ENCODE measurements at places on chromosomes 6 and 20.

DNA sequence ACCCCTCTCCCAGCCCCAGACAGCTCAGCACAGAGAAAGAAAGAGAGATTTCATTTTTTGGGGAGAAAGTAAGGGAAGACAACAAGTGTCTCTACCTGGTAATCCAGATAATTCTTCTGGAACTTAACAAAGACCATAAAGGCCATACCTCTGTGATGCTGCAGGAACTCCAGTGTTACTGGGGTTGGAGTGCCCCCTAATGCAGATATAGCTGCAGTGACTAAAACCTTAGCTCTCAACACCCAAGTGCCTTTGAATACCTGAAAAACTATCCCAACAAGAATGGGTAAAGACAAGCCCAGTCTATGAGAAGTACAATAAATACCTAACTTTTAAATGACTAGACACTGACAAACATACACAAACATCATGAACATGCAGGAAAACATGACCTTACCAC is 365.3 kb upstream of the PTCHD4 start:
- DNase-seq: no peak

- no peak for DNase-seq
Measured at GRCh38 chr6:134680021-134680420, 269.9 kb downstream of the ALDH8A1 start.

DNA sequence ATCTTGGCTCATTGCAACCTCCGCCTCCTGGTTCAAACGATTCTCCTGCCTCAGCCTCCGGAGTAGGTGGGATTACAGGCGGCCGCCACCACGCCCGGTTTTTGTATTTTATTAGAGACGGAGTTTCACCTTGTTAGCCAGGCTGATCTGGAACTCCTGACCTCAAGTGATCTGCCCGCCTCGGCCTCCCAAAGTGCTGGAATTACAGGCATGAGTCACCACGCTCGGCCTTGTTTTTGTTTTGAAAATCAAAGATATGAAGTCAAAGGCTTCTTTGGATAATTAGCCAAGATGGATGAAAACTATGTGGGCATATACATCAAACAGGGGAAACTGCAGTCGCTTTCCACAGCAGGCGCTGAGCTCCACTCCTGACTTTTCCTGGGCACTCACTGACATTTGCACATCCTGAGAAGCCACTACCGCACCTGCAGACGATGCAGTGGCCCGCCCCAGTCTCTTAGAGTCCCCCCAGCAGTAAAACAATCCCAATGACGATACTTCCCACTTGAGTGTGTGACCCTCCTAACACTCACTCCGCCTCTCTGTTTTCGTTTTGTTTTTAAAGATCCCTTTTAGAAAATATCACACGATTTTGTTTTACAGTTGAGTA is 44.1 kb downstream of the GJA1 start:
- no peak for DNase-seq

- DNase-seq: no peak
Measured at GRCh38 chr20:4154958-4155411, 139.6 kb upstream of the RNF24 start.

- DNase-seq: no peak
Measured at GRCh38 chr6:158707120-158707820, 57.4 kb downstream of the SYTL3 start.

GRCh38 chr6:7108964-7109836 is 1.4 kb downstream of the RREB1 start:
- DNase-seq: peak; percentile 18

GRCh38 chr20:22407237-22408193 is 176.9 kb downstream of the FOXA2 start:
- no peak for DNase-seq

DNA sequence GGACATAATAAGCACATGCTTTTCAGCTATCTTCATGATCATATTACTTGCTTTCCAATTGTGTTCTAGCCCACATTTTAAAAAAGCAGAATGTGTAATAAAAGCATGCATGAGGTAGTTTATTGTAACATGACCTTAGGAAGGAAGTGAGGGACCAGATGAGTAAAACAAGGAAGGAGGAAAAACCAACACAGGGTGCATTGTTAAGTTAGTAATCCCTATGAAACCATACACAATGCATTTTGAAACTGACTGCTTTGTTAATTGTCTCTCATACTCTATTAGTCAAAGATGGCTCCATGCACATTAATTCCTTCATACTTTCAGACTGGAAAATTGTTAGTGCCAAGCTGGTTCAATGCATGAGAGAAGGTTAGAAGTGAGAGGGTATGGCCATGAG is 37.7 kb upstream of the CENPW start:
- DNase-seq: no peak

DNA sequence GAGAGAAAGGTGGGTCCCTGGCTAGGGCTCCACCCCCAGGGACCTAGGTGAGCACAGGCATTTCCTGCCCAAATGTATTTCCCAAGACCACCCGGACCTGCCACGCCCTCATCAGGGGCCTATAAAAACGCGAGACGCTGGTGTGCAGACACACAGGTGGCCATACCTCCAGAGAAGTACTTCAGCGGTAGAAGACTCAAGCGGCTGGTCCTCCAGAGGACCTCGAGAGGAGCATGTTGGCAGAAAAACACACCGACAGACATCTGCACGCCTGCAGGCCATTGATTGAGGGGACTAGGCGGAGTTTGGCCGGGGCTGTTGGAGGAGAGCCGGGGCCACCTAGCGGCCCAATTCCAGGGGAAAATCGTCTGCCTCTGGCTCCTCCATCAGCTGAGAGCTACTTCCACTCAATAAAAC is 695.8 kb upstream of the MMS22L start:
- no peak for DNase-seq

GRCh38 chr20:16189371-16189770 is 383.9 kb downstream of the KIF16B start:
- DNase-seq: no peak

GRCh38 chr6:42140756-42141602 is 1.4 kb downstream of the C6orf132 start:
- DNase-seq: no peak

GRCh38 chr6:43723737-43724295 is 36.2 kb upstream of the MRPS18A start:
- DNase-seq: peak; percentile 53

GRCh38 chr6:15280028-15280427 is 34.2 kb downstream of the JARID2 start:
- DNase-seq: no peak

DNA sequence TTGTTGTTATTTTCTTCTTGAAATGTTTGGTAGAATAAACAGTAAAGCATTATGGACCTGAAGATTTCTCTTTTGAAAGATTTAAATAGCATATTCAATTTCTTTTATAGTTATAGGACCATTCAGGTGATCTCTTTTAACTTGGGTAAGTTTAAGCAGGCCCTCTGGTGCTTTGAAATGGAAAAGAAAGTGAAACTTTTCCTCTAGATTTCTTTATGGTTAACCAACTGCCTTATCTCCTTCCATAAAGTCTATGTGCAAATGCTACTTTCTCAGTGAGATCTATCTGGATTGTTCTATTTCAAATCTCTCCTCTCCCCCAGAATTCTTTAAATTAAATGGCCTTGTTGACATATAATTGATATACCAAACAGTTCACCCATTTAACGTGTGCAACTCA is 54.0 kb downstream of the PHACTR2 start:
- DNase-seq: no peak

DNA sequence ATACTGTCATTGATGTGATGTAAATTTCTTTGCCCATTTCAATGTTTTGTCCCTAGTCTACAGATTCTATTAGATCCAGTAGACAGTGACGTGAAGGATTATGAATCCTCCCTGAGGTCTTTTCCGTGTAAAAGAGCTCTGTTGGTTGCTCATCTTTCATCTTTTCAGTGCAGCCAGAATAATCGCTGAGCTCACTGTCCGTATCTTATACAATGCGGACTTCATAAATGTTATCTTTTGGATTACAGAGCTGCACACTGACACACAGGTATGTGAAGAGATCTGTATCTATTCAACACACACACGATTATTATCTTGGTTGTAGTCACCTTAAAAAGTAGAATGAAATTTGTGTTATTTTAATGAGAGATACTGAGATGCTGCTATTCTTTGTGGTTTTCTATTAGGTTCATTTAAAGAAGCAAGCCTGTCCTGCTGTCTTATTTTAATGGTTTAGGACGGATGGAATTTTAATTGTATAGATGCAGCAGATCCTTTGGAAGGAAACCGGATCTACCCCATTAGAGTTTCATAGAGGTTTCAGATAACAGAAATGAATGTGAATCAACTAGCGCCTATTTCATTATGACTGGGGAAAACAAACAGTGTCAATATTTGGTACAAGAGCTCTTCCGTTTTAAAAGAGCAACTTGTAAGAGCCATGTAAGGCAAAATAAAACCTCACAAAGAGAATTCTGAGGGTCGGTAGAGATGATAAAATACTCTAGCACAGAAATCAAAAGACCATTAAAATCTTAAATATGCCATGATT is 79.4 kb downstream of the BMP6 start:
- DNase-seq: no peak

GRCh38 chr20:33516882-33517281 is 27.0 kb downstream of the CBFA2T2 start:
- no peak for DNase-seq

DNA sequence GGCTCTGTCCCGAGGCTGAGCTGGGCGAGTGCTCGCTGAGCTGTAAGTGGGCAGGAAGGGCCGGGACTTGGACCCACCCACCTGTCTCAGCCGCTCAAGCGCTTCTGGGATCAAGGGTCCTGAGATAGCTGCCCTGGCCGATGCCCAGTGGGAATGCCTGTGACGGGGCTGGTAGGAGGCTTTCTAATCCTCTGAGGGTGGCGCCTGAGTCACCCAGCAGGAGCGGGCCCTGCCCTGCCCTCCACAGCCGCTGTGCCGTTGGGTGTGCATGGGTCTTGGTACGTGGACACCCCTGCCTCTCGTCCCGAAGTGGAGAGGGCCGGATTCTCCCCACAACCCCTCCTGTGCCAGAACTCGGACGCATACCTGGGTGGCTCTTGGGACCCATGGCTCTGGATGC is 43.1 kb upstream of the GATA5 start:
- no peak for DNase-seq
